AG09319 (cell line): ENCODE measurements at places on chromosomes 7 and 10.

DNA sequence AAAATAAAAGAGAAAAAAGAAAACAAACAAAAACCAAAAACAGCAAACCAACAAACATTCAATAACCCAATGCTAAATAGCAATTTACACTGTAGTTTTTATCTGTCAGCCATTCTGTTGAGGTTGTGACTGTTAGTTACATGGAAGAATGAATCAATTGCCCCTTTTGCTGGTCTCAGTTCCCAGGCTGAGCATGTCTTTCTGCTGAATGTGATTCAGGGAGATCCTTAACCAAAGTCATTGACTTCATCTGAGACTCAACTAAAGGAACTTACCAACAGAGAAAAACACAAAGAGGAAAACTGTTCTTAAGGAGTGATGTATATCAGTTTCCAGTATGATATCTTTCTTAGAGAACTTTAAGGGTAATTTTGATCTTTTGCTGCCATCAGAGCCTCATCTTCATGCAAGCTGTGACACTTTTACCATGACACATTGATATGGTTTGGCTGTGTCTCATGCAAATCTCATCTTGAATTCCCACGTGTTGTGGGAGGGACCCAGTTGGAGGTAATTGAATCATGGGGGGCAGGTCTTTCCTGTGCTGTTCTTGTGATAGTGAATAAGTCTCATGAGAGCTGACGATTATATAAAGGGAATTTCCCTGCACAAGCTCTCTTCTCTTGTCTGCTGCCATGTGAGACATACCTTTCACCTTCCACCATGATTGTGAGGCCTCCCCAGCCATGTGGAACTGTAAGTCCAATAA lies 469.8 kb downstream of the KIF20B start:
- no peak for DNase-seq

- peak; percentile 68 for DNase-seq
These were observed 18.7 kb downstream of the TAS2R40 start for GRCh38 chr7:143240291-143241168.

DNA sequence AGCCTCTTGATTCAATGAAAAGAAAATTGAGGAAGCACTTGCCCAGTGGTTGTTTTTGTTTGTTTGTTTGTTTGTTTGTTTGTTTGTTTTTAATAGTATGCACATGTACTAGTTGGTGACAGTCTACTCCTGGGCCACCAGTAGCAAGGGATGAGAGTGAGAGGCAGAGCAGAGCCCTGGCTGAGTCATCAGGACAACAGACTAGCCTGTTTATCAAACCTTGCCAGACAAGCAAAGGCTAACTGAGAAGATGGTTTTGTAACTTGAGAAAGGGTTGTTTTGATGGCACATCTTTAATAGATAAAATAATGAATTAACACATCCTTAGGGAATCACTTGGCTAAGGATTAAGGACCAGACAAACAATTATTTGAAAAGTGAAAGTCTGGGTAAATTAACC lies 78.1 kb downstream of the INHBA start:
- no peak for DNase-seq

GRCh38 chr10:46514899-46515298 lies 41.6 kb downstream of the GPRIN2 start:
- no peak for DNase-seq

DNA sequence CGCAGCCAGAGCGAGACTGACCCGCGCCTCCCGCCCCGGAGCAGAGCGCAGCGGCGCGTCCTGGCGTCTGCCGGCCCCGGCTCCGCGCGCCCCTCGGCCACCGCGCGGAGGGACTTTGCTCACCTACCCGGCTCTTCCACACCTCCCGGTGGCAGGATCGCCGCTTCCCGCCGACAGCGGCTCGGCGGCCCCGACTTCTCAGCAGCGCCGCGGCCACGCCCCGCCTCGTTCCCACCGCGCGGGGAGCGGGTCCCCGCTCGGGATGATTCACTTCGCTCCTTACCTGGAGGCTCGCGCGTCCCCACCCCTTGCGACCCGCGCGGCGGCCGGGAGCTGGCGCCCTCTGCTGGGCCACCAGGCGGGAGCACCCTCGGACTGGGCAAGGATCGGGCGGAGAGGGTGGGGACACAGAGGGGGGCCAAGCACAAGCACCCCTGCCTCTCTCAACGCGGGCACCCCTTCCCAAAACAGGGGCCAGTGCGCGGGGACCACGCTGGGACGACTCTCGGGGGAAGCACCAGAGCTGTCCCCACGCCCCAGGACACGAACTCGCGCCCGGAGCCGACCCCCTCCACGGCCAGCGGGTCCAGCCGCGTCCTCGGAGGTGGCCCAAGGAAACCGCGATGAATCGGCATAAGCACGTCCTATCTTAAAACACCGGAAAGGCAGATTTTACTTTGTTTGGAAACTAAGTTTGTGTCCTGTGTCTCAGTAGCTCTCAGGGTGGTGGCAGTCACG lies 101.0 kb upstream of the SVIL start:
- DNase-seq = peak; percentile 30

DNA sequence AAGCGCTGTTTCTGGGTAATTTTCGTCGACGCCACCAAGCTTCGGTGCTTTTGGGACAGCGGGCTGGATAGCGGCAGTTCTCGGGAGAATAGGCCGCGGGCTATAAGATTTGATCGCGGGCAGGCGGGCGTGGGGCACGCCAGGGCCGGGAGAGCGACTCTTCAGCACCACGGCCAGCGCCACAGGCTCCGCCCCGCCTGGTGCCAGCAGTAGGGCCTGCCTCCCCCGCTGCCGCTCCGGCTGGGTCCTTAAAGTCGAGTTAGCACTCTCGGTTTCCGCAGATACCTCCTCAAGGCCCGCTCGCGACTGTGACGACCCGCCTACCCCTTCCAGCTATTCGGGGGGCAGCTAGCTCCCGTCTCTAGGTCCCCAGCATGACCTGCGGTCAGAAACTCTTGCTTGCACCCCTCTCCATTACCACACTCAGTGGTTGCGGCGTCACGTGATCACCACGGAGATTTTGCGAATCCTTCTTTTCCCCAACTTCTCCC lies 9.4 kb downstream of the NXPH1 start:
- no peak for DNase-seq

- DNase-seq = no peak
These were observed 51.7 kb downstream of the AKR1D1 start for GRCh38 chr7:138127996-138128395.

- DNase-seq = no peak
These were observed 7.7 kb downstream of the PON1 start for GRCh38 chr7:95316588-95316987.

- DNase-seq = no peak
These were observed 26.0 kb downstream of the PRSS2 start for GRCh38 chr7:142796501-142797390.

DNA sequence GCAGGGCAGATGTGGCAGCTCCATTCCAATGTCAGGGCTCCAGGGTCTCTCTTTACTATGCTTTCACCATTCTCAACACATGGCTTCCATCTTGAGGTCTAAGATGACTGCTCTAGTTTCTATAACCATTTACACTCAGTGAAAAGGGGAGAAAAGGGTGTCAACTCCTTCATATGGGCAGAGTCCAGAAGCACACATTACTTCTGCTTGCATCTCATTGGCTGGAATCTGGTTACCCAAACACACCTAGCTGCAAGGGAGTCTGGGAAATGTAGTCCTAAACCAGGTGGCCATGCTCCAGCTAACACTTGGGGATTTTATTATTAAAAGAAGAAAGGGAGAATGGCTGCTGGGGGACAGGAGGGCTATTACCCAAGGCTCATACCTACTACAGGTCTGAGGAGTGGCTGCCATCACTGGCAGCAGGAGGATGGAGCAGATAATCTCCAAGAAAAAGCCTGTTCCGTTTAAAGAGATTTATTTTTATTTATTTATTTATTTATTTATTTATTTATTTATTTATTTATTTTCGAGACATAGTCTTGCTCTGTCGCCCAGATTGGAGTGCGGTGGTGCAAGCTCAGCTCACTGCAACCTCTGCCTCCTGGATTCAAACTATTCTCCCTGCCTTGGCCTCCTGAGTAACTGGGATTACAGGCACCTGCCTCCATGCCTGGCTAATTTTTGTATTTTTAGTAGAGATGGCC lies 29.1 kb upstream of the LBX1 start:
- DNase-seq = no peak

- DNase-seq = no peak
These were observed 6.5 kb upstream of the TSPAN14 start for GRCh38 chr10:80447436-80448190.

GRCh38 chr7:36659638-36660341 lies 64.5 kb downstream of the AOAH start:
- no peak for DNase-seq

DNA sequence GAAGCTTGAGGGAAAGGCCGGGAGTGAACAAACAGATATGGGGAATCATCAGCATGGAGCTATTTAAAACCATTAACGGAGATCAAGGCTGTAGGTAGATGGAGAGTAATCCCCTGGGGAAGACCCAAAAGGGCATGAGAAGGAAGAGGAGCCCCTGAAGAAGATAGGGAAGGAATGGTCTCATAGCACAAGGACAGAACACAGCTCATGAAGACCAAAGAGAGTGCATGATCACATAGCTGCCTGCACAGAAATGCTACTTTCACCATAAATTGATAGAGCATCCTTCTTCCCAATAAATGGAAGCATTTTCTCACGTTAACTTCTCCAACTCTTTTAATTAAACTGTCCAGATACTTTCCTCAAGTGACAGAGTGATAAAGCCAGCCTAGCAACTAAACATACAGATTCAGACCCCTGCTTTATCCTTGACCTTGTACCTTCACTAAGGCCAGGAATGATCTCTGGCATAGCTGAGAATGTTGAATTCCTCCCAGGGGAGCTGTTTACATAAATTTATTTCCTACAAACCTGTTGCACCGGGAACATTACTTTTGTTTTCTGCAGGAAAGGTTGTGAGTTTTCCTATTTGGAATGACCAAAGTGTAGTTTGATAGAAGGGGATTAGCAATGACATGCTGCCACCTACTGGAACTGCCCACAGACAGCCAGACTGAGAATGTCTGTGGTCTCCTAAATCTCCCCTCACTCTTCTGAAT lies 110.8 kb upstream of the LRGUK start:
- no peak for DNase-seq
